ENCODE measurements at places on chromosomes 13 and 19. TPM values are rescaled to one million over a fixed set of nuclear protein-coding genes. Genes with fewer than 3 reads are reported as not detected.

The C19orf38 gene
- total RNA-seq = 0.39 TPM

The ZNF132 gene
- total RNA-seq = 1.6 TPM

The GPC6 gene
- 4.7 TPM for total RNA-seq

The KLK5 gene
- total RNA-seq = 185 TPM

The KCNN4 gene
- total RNA-seq = 9.2 TPM

The CYP2F1 gene
- not detected for total RNA-seq

The FCAR gene
- not detected for total RNA-seq

The DACH1 gene
- not detected for total RNA-seq

The NCAN gene
- total RNA-seq = not detected

The C1QTNF9 gene
- not detected for total RNA-seq

The TEX26 gene
- total RNA-seq = not detected

The OR7D4 gene
- not detected for total RNA-seq

The ASPDH gene
- total RNA-seq = not detected

The MATK gene
- not detected for total RNA-seq

The FUT3 gene
- total RNA-seq = 0.31 TPM

The EFNA2 gene
- total RNA-seq = not detected

The IL17D gene
- 0.16 TPM for total RNA-seq

The ERFL gene
- not detected for total RNA-seq

The ZNF540 gene
- 0.08 TPM for total RNA-seq

The SPIB gene
- total RNA-seq = not detected

The ADGRE3 gene
- total RNA-seq = not detected

The SPTBN4 gene
- total RNA-seq = 1.2 TPM

The ZMYM5 gene
- total RNA-seq = 7.7 TPM

The GPR12 gene
- not detected for total RNA-seq

The PGLYRP2 gene
- not detected for total RNA-seq

The TNFAIP8L1 gene
- total RNA-seq = 3.7 TPM

The CDX2 gene
- not detected for total RNA-seq

The TINCR gene
- 1.1 TPM for total RNA-seq

The GNG8 gene
- total RNA-seq = not detected

The OR10H1 gene
- total RNA-seq = not detected

The BRSK1 gene
- total RNA-seq = 2.3 TPM

The SELENOV gene
- total RNA-seq = not detected
